T follicular helper cell (primary cell): ENCODE measurements at places on chromosomes 6 and 20.

- peak; percentile 71 for DNase-seq
Measured at GRCh38 chr20:36951198-36951978, at the start of gene SAMHD1. TSS of gene SAMHD1 (minus strand) at chr20:36951708. CDS start at chr20:36951643, 65 bp downstream.

DNA sequence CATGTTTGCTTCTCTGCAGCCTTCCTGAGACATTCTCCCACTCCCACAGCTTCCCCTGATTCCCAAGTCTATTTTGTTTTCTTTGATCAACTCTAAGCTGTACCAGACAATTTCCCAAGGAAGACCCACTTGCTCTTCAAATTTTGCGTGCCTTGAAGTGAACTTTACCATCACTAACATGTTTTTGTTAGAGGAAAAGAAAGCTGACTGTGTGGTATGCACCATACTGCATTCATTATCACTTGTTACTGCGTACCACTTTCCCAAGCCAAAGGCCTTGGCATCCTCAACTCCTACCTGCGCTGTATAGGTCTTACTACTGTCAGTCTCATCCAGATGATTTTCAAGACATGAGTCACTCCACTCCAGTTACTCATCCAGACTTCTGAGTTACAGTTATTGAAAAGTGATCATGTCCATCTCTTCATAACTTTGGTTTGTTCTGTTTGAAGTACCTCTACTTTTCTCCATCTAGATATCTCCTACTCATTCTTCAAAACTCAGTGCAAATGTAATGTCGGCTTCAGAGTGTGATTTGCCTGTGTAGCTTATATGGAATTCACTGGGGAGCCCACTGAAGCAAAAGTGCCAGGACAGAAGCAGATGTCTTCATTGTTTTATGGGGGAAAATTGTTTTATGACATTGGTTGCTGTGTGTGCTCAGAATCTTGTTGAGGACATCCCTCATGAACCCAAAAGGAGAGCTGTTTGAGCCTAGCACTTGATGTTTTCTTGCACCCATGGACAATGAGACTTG, 5.2 kb downstream of the RPS12 start:
- no peak for DNase-seq

- DNase-seq, result no peak
Measured at GRCh38 chr20:59220161-59220560, 56.5 kb downstream of the ZNF831 start.

DNA sequence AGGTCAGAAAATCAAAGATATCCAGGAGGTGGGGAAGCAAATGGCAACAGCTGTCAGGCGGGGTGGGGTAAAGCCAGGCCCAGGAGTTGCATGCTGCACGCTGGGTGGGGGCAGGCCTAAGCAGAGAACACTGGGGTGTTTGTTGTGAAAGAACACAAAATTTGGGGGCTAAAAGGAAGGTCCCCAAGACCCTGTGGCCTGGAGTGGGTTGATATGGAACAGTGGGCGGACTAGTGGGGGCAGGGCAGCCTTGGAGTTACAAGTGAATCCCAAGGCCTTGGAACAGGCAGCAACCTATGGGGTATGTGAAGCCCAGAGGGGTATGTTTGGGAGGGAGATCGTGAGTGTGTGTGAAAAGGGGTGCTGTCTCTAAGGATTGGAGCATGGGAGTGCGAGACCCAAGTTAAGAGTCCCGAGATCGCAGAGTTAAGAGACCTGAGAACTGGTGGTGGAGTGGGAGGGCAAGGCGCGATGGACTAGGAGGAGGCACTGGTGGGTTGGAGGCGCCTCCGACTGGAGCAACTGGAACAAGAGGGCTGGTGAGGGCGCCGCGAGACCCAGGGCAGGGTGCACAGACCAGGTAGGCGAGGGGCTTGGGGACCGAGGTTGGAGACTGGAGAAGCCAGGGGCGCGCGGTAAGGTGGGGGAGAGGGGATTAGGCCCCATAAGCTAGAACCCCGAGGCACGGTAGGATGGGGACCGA, 658 bp downstream of the CUL7 start:
- no peak for DNase-seq

- no peak for DNase-seq
Measured at GRCh38 chr6:152637296-152638047, at the start of gene SYNE1. TSS of gene SYNE1 (minus strand) at chr6:152637362. CDS start at chr6:152628331, 9,031 bp downstream.

DNA sequence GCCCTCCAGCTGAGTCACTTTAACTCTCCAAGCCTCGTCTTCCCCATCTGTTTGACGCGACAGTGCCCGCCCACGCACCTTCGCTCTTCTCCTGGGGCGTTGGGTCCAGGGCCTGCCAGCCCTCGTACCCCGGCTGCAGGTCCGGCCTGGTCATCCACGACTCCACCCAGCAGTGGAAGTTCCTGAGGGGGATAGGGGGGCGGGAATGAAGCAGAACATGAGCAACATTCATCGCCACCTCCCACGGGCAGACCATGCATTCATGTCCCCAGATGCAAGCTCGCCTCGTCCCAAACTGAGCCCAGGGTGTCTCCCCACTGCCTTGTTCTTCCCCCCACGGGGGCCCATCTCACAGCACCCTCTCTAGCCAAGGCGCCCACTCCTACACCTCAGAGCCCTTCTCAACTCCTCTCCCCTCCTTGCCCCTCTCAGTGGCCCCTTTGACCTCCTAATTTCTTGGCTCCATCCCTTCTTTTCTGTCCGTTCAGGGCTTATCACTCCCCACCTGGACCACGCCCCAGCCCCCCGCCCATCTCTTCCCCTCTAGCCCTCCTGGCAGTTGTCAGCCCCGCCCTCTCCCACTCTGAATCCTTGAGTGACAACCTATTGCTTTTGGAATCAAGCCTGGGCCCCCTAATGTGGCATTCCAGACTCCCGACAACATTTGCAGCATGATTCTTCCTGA, 23.7 kb downstream of the TGM2 start:
- no peak for DNase-seq

- DNase-seq, result no peak
Measured at GRCh38 chr6:131758920-131759319, 48.1 kb upstream of the CTAGE9 start.

GRCh38 chr6:4093288-4093687, 14.4 kb upstream of the FAM217A start:
- DNase-seq, result no peak

- DNase-seq, result no peak
Measured at GRCh38 chr6:149063468-149063867, 254.0 kb upstream of the TAB2 start.

DNA sequence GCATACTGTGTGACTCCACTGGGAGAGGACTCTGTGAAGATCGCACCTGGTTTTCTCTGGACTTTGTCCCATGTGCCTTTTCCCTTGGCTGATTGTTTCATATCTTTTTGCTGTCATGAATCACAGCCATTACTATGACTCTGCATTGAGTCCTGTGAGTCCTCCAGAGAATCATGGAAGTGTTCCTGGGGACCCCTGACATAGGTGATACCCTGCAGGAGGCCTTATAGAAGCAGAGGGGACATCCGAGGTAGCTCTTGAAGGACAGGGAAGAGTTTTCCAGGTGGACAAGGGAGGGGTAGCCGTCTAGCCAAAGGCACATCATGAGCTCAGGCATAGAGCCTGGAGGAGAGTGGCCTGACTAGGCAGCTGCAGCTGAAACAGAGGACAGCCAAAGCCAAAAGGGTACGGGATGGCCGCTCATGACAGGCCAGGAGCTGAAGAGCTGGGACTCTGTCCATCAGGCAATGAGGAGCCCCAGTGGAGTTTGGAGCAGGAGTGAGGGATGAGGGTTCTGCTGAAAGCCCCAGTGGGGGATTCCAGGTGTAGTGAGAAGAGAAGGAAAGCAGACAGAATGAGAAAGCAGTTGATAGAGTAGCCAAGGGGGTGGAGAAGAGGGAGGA, 86.6 kb upstream of the TOX2 start:
- DNase-seq, result no peak

DNA sequence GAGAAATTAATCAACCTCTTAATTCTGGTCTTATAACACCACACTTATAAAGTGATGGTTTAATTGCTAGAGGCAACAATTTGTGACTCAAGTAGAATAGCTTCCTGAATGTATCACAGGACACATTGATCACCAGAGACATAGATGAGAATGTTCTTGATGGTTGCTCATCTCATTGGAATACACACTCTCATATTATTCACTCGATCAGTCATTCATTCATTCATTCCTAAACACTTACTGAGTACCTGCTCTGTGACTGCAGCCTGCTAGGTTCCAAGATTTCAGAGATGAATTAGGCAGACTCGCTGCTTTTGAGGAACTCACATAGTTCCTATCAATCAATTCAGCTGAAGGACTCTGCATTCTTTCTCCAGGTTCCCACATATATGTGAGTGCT, 365.1 kb upstream of the SOX4 start:
- no peak for DNase-seq

DNA sequence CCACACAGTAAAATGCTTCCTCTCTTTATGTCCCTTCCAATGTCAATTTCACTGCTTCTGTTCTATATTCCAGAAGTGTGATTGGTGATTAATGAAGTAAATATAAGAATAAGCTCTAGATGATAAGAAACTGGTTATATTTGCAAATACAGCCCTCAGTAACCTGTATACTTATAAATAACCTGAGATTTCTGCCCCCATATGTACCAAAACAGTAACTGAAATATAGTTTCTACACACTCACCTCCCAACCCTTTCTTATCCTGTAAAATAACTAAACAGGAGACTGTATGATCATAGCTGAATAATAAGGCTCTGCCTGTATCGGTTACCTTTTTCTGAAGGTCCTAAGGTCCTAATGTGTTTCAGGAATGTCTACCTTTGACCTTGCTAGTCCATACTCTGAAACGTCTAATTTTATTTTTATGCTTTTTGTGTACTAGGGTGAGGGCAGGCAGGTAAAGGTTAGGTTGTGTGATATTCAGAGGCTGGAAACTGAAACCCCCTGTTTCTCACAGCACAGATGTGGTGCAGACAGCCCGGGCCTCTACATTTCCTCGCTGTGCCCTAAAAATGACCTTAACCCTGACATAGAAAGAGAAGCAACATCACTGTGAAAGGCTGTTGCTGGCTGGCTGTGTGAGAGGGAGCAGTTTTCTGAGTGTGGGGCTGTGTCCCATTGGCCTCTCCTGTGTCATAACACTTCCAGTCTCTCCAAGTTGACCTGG, 378.8 kb downstream of the CENPW start:
- DNase-seq, result no peak

DNA sequence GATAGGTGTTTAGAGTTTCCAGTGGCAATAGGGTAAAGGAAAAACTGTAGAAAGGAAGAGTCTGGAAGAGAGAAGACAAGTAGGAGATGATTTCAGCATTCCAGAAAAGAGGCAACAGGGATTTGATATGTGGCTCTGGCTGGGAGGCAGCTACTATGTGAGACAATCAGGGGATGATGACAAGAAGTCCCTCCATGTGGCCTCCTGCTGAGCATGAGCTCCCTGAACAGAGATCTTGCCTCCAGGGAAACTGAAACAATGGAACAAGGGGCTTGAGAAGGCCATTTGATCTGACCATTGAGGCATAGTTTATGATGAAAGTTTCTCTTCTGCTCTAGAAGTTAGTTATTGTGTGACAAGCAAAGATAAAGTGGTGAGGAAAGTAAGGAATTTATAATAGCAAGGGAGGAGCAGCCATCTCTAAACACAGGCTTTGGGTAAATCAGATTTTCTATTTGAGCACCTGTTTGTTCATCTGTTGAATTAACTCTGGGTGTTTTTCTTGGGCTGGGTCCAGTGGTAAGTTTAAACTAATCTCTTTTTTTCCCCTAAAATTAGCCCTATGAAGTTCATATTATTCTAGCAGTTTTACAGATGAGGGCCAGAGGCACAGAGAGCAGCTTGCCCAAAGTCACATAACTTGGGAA, 3.0 kb upstream of the GPX5 start:
- no peak for DNase-seq

DNA sequence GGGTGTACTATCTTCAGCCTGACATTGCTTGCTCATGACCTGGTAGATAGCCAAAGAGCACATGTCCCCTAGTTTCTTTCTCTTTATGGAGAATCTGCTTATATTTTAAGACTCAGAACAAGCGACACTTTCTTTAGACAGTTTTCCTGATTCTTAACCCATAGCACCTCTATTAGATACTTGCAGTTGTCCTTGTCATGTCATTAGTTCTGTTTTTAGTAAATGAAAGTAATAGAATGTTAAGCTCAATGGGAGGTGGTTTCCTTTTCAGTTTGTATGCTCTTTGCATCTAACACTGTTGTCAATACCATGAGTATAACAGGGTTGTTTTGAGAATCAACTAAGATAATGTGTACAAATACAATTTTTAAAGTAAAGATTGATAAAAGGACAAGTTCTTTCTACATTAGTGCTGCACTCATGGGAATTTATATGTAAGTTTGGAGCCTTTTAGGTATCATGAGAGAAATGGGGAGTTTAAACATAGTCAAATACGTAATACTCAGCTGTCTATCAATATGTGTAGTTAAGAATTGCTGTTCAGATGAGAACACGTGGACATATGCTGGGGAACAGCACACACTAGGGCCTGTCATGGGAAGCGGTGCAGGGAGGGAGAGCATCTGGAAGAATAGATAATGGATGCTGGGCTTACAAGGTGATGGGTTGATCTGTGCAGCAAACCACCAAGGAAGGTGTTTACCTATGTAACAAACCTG, 124.3 kb downstream of the GRM1 start:
- DNase-seq, result no peak

DNA sequence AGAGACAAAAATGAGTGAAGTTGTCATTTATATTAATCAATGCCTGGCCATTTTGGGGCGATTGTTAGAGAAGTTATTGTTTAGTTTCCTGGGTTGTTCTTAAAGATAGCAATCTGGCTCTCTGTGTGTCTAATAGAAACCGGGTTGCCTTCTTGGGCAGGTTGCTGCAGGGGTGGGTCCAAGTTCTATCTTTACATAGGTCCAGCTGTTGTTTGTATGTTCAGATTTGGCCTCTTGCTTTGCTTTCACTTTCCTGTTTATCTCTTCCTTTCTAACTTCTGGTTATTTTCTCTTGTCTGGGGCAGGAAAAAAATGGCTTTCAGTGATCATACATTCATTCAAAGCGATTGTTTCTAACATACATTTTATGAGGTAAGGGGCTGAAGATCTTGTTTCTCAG, 128.4 kb upstream of the NOX3 start:
- no peak for DNase-seq

DNA sequence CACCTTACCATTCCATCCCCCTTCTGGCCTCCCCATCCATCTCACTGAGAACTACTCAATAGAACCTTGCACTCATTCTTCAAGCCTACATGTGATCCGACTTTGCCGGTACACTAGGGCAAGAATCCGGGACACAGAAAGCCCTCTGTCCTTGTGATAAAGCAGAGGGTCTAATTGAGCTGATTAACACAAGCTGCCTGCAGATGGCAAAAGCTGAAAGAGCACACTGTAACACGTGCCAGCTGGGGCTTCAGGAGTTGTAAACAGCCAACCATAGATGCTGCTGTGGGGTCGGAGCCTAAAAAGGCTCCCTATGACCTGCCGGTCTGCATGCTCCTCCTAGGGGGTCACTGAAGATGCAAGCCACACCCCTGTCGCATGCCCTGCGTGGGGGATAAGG, 124.1 kb downstream of the RNF144B start:
- no peak for DNase-seq

- no peak for DNase-seq
Measured at GRCh38 chr20:44856442-44856841, 29.1 kb upstream of the YWHAB start.
